ENCODE measurements at places on chromosomes 5 and 9.

DNA sequence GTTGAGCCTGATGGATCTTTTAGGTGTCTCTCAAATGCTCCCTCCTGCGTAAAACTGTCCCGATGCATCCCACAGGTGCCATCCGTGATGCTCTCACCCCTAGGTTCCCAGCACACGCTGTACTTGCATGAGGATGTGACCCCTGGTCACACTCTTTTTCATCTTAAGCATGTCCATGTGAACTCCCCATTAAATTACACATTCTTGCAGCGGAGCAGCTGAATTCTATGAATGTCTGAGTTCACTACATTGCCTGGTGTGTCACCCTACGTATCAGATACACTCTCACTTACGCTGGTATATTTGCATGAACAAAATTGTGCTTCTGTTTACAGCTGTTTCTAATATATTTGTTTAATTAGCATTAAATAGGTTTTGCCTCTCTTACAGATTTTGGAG lies 105.3 kb upstream of the RETREG1 start:
- no peak for DNase-seq

DNA sequence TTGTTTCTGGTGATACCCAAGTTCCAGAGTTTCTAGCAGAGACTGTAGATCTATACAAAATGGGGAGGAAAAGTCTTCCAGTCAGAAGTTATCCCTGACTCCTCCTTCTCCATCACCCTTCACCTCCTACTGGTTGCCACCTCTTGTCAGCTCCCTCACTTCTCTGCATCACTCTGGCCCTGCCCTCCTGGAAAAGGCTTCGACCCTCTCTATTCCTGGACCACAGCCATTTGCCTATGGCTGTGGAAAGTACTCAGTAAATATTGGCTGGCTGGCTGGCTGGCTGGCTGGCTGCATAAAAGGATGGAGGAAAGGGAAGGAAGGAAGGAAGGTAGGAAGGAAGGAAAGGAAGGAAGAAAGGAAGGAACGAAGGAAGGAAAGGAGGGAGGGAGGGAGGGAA lies 32.7 kb upstream of the ABCA1 start:
- DNase-seq = no peak

DNA sequence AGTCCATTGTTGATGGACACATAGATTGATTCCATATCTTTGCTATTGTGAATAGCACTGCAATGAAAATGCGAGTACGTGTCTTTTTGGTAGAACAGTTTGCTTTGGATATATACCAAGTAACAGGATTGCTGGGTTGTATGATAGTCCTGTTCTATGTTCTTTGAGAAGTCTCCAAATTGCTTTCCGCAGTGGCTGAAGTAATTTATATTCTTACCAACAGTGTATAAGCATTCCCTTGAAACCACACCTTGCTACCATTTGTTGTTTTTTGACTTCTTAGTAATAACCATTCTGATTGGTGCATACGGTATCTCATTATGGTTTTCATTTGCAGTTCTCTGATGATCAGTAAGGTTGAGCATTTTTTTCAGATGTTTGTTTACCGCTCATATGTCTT lies 792.9 kb downstream of the PTPRD start:
- no peak for DNase-seq

DNA sequence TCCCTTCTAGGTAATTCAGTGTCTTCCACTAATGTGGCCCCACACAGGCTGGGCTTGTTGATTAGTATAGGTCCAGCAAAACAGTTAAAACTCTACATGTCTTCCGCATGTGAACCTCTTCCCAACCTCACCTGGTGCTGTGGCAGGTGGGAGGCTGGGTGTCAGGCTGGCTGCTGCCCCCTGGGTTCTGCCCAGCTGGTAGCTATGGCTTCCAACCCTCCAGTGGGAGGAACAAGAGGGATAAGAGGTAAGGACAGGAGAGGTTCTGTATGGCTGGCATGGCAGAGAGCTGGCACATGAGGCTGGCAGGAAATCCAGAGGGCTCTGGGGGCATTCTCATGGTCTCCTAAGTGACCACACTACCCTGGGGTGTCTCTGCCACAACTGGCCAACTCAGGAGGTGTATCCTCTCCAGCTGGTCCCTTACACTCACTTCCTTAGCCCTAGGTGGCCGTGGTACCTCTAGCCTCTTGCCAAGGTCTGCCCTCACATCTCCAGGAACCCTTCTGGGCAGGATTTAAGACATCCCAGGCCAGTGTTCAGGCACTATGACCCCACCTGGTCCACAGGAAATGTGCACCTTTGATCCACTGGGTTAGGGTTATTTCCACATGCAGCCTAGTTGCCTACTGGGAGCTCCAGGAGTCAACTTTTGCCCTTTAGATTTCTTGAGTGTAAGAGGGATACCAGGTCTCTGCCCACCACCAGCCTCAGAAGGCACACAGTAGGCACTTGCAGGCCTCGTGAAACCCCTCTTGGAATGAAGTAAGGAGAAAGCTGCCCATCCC lies 41.7 kb downstream of the AHRR start:
- no peak for DNase-seq

DNA sequence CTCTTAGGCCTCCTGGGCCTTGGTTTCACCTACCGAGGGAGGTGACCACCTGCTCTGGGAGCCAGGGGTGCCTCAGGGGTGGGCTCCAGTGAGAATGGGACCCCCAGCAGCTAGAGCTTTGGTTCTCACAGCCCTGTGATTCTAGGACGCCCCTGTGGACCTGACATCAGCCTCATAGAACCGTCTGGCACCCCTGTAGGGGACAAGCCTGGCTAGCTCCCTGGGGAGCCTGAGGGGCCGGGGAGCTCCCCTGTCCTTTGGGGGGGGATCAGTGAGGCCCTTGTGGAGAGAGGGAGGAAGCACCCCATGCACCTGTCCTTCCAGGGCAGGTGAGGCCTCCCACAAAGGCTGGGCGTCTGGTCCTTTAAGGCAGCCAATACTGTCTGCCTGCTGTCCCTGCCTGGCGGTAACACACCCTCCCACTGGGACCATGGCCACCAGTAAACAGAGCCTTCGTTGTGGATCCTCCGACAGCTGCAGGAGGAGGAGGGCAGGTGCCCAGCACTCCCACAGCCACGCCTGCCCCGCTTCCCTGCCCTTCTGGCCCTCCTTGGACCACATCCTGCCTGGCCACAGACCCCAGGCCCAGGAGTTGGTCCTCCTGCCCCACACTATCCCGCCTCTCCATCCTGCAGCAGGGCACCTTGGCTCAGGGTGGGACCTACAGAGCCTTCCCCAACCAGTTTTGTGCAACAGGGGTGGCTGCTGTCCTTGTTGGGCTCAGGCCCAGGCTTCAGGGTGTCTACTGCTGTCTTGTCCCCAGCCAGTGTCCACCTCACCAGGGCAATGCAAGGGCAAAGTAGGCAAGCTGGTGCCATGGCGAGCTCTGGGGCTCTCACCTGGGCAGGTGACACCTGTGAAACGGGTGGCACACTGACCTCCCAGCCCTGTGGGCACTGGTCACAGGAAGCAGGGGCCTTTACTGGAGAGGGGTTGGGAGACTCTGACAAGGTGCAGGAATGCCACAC lies 3.0 kb upstream of the TUBB4B start:
- DNase-seq = no peak

GRCh38 chr5:147906326-147907095 lies at the start of gene C5orf46:
Gene C5orf46 (minus strand): TSS chr5:147906538. CDS start chr5:147906501, 37 bp downstream.
- no peak for DNase-seq

GRCh38 chr5:125376059-125376641 lies 629.7 kb upstream of the ZNF608 start:
- no peak for DNase-seq

- no peak for DNase-seq
These were observed 52.6 kb downstream of the PDCD1LG2 start for GRCh38 chr9:5562806-5563416.

- DNase-seq = no peak
These were observed 174.0 kb downstream of the GDNF start for GRCh38 chr5:37665889-37666288.

DNA sequence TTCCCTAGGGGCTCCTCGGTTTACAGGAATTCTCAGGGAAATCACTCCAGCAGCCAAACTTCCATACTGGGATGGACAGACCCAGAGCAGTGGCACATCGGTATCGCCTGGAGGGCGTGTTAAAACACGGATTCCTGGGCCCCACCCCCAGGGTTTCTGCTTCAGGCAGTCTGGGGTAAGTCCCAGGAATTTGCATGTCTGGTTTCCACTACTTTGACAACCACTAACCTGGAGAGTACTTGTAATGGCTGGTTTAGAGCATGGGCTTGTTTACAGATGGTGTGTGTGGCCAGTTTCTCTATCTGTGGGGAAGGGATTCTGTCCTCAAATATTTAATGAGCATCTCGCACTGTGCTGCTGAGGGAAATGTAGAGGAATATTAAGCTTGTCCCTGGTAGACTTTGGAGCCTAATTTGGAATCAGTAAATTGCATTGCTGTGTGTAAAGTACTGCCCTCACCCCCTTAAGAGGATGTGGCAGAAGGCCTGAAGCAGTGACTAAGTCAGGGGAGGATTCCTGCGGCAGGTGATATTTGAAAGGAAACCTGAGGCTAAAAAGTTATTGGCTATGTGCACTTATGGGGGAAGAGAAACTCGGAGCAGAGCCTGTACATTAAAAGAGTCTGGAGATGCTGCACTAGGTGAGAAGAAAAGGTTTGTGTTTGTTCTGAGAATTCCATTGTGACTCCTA lies 18.6 kb upstream of the TJP2 start:
- DNase-seq = no peak

GRCh38 chr9:130382636-130383349 lies 62.0 kb upstream of the ASS1 start:
- no peak for DNase-seq

DNA sequence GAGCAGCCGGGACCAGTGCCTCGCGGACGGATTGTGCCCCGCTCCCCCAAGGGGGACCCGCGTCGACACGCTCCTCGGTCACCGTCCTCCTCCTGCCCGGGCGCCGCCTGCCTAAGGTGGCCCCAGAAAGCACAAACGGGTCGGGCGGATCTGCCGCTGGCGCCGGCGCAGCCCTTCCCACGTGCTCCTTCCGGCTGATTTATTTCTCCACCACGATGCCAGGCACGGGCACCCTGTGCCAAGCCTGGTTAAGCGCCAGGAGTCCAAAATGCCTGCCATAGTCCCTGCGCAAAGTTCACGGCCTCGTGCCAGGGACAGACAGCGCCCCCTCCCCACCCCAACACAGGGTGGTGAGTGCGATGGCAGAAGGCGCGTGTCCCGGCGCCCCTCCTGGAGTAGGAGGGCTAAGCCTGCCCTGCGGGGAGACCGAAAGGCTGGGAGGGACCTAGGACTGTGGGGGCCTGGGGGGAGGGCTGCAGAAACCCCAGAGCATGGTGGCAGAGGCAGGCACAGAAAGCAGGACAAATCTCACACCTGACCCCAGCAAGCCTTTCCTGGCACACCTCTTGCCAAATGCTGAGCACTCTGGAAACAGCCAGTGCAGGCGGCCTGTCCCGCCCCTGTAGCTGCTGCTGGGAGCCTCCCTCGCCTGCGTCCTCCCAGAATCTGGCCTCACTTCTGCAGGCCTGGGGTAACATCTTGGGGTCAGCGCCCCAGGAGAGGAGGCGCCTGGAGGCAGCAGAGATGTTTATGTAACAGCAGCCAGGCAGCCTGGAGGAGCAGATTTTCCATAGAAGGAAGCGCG lies 1.1 kb upstream of the NOTCH1 start:
- DNase-seq = no peak

DNA sequence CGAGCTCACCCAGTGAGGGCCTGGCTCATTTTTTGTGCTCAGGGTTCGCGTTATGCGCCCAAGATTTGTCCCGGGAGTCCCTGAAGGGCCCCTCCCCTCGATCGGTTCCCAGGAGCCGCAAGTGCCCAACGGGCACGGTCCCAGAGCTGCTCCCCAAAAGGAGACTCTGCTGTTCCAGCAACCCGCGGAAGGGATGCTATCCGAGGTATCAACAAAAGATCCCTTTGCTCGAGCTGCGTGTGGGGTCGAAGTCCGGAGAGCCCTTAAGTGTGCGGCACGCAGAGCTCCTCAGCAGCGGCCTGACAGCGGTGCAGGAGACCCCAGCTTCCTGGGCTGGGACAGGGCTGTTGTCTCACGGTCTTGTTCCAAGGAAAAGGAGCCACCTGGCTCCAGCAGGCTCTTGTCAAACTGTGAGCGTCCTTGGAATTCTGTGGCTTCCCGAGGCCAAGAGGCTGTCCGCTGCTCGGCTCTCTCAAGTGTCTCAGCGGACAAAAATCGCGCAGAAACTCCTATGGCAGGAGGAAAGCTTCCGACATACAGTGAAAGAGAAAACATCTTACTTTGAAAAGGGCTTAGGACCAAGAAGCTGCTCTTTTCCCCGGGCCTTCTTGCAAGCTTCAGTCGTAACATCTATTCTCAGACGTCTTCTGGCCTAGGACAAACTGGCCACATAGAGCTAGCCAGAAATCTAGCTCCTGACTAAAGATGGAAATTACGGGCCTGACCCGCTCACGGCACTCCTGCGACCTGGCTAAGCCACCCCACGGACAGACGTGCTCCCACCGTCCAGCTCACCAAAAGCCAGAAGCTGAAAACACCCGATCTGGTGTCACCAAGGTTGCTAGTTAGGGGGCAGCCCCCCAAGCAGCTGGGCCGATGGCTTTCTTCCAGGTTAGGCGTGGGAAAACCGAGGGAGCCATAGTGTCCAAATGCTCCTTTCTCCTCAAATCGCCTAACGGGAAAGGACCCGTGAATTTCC lies 2.6 kb upstream of the FOXB2 start:
- DNase-seq = no peak

DNA sequence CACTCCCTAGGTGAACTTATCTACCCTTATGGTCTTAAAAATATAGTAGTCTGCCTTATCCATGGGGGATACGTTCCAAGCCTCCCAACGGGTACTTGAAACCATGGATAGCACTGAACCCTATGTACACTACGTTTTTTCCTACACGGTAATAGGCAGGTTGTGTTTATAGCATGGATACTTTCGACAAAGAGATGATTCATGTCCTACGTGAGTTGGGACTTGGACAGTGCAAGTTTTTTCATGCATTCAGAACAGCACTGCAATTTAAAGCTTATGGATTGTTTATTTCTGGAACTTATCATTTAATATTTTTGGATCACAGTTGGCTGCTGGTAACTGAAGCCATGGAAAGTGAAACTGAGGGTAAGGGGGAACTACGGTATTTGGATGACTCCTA lies 88.1 kb downstream of the CNTLN start:
- DNase-seq = no peak

Measured in activated CD4-positive, alpha-beta T cell treated with anti-CD3 and anti-CD28 coated beads, Interleukin-2, amount 50 U/mL, for 24 hours (primary cell).